ENCODE measurements at places on chromosomes 4 and X. TPM values are rescaled to one million over a fixed set of nuclear protein-coding genes. Genes with fewer than 3 reads are reported as not detected.

GRCh38 chr4:184417802-184418511 lies 56.4 kb downstream of the IRF2 start:
- no peak for DNase-seq

- DNase-seq = no peak
These were observed 54.6 kb upstream of the HHIP start for GRCh38 chr4:144591401-144591800.

- no peak for DNase-seq
These were observed 185.2 kb downstream of the LDB2 start for GRCh38 chr4:16713271-16713670.

DNA sequence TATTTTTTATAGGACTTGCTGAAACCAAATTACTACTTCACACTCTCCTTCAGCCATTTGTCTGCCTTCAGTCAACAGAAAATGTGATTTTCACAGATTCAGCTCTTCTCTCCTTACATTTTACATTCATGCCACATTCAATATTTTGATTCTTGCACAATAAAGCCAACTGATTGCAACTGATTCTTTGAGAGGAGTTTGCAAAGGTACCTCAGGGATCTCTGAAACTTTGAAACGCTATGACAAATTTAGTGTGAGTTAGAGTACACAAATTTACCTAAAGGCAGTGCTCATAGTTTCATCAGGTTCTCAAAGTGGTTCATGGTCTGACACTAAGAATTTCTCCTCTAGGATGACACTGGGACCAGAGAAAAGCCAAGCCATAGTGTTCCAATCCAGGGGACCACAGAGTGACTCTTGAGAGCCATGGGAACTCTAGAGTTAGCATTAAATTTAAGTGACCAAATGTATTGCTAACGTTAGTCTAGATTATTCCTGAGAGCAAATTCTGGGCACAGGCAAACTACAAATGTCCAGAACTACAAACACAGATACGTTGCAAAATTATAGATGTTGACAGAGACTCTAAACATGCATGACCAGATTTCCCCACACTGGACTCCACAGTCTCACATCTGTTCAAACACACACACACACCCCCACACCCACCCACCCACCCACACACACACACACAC lies 9.0 kb downstream of the CSN3 start:
- DNase-seq = no peak

DNA sequence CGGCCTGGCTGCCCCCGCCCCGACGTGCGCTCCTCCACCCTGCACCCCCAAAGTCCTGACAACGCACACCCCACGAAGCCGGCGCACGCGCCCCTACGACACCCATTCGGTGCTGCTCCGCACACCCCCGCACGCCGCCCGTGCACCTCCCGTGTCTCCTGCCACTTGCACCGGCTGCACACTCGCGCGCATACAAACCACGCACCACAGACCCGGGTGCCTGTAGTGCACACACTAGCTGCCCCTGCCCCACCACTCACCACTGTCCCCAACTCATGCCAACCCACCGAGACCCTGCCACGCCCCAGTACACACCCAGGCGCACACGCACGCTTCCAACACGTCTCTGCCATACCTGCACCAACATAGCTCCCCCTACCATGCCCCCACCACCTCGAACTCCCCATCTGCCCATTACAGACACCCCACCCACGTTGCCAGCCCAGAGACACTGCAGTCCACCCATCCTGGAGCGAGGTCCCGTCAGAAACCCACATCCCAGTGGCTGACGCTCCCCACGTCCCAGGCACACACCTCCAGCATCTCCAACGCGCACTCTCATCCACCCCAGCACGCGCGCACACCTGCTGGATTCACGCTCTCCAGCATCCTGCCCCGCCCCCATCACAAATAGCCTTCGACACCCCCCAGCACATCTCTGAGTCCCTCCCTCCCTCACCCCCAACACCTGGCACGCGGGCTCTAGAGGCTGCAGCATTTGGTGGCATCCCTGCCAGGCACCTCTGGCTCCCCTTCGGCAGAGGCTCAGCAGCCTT lies 4.2 kb upstream of the DUSP9 start:
- no peak for DNase-seq

GRCh38 chr4:184695178-184695896 lies 38.6 kb downstream of the CENPU start:
- no peak for DNase-seq

DNA sequence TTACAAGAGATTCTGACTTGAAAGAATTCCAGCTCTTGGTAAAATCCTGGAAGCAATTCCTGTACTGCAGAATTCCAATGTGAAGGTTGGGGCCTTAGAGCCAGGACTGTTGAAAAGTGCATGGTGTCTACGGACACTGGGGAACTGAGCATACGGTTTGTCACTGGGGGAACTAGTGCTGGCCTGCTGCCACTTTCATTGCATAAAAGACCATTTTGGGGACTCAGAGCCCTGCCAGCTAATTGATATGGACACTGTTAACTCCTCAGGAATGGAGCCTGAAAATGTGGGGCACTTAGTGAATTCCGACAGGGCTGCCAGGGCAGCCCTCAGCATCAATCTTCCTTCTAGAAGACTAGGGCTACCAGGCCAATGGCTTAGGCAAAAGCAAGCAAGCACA lies 55.9 kb downstream of the AMOT start:
- no peak for DNase-seq

- DNase-seq = no peak
These were observed 34.5 kb upstream of the PPM1K start for GRCh38 chr4:88318751-88319350.

- no peak for DNase-seq
These were observed 71.6 kb upstream of the DHX15 start for GRCh38 chr4:24655971-24656370.

DNA sequence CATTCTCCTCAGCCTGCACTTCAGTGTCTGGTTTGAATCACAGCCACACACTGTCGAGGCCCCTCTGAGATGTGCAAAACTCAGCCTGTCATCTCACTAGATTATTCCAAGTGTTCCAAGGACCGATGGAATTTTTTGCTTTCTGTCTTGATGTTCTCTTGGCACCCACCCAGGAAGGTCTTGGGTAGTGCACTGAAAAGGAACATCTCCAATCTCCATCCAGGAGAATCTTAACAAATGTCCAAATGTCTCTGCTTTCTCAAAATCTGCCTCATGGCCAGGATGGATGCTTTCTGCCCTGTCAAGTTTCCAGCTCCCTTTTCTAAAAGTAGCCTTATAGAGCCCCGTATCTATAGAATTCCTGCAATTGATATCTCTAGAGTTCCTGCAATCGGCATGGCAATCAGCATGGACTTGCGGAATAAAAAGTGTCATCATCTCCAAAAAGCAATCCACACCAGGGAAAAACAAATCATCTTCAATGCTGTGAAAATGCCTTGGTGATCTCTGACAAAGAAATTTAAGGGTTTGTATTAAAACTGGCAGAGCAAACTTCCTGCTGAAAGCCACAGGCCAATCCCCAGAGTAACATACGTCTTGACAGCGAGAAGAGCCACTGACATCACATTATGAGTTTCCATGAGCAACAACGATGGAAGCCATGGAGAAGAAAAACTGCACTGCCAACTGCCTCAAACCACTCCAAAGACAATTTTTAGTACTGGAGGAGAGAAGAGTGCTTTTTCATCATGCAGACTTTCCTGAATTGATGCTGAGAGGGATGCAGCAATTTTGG lies 215.3 kb upstream of the FAM9B start:
- no peak for DNase-seq

DNA sequence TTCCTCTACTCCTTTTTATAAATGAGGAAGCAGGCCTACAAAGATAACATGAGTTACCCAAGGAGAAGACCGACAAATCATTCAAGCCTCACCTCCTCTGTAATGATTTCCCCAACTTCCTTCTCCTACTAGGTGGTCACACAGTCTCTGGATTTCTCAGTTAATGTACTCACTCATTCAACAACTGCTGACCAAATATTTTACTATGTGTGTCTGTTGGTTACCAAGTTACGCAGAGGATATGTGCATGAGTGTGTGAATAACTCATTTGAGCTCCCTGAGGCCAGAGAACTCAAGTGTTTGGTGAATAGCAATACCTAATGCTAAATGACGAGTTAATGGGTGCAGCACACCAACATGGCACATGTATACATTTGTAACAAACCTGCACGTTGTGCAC lies 10.4 kb downstream of the CASK start:
- DNase-seq = no peak

DNA sequence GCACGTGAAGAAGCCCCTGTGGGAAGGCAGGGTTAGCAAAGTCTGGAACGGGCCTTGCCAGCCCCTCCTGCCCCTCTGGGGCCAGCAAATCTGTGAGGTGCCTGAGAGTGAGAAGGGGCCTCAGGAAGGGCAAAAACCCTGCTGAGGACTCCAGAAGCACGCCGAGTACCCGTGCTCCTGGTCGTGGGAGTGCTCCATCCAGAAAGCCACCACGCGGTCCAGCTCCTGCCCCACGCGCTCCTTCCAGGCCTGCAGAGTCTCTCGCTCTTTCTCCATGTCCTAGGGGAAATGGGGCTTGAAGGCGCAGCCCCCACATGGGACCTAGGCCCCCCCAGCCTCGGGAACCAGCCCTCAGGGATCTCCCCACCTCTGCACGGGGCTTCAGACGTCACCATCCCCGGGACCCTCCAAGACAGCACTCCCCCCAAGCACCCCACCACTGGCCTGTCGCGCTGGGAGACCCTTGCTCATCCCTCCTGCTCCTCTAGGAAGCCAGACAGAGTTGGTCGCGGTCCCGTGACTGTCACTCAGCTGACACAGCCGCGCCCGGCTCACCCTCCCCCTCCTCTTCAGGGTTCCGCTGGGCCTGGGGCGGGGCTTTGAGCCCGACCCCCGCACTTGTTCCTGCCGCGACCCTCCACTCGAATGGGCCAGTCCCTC lies at the start of gene RENBP:
RENBP (minus strand) TSS at position 504 of the 660 bp plus-strand sequence; CDS start at position 471, 33 bp downstream.
- no peak for DNase-seq

GRCh38 chr4:173088144-173088543 lies 80.5 kb upstream of the GALNT7 start:
- DNase-seq = no peak

- no peak for DNase-seq
These were observed 1090.7 kb downstream of the FAT4 start for GRCh38 chr4:126405369-126405982.

DNA sequence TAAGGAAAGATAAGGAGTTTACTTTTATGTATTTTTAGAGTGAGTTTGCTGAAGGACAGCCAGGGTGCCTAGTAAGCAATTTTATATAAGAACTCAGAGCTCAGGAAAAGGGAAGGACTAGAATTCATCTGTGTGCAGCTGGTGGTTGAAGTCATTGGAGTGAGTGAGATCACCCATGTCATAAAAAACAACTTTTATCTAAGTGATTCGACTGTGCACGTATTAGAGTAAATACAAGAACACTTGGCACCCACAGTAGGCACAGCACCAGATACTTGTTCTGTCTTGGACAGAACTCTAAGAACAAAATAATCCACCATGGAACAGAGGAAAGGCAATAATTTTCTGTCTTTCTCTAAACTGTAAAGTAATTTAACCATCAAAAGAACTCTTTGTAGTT lies 31.6 kb downstream of the SYNPO2 start:
- no peak for DNase-seq

- DNase-seq = no peak
These were observed 120.5 kb downstream of the ENPP6 start for GRCh38 chr4:184097241-184097605.

DNA sequence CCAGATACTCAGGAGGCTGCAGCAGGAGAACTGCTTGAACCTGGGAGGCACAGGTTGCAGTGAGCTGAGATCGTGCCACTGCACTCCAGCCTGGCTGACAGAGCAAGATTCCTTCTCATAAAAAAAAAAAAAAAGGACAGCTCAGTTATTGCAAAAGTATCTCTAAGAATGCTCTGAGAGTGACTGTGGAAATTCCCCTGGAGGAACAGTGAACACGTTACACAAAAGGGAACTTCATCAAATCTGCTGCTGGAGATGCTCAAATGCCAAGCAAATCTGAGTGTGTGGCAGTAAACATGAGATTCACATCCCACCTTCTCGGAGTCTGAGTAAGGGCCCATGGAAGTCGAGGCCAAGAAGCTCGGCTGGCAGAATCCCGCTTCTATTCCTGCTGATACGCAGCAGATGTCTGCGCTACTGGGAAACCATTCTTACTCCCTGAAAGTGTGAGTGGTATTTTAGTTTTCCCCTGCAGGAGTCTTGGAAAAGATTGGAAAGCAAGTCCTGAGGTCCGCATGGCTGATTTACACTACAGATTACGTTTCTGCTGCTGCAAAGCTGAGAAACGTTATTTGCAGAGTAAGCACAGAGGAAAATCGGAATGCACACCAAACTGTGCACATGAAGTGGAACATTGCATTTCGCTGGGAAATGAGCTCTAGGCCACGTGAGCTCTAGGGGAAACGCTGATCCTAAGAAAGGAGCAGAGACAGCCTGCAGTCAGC lies 162.9 kb downstream of the NSUN7 start:
- DNase-seq = no peak

DNA sequence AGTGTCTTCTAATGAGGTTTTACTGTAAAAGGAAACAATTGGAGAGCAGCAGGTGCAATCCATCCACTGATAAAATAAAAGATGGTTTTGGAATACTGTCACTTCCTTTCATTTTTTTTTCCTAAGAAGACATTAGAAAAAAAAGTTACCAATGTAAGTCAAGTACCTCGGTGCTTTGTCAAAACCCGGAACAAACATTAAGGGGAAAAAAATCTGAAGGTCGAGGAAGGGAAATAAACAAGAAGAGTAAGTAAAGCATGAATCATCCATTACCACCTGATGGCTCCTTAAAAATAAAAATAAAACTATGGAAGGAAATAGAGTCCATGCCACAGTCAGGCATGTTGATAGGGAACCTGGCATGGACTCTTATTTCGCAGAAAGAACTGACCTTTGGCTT lies 15.3 kb upstream of the XPNPEP2 start:
- no peak for DNase-seq

- DNase-seq = no peak
These were observed 136.7 kb upstream of the PCDH18 start for GRCh38 chr4:137668885-137669545.

DNA sequence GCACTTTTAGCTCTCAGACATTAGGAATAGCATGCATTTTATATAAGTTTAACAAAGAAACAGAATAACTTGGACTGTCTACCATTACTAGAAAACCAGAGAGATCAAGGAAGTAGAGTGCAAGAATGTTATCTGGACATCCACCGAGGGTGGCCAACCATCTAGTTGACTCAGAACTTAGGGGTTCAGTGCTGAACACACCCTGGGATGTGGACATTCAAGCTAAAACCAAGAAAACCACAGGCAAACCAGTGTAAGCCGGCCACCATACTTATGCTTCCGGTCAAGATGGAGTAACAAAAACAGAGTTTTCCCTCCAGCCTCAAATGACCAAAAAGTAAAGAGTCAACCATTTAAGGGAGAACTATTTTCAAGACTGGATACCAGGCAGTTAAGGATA lies 181.4 kb upstream of the MXRA5 start:
- no peak for DNase-seq

The OPRPN gene
- total RNA-seq = not detected

The RNF150 gene
- 3.3 TPM for total RNA-seq

The FATE1 gene
- not detected for total RNA-seq

The SOX3 gene
- total RNA-seq = not detected

The SSX1 gene
- not detected for total RNA-seq

The PAGE1 gene
- not detected for total RNA-seq

The PROM1 gene
- not detected for total RNA-seq

The ANXA10 gene
- total RNA-seq = not detected

The RBMXL3 gene
- total RNA-seq = not detected

The IL13RA2 gene
- total RNA-seq = not detected
